ENCODE measurements at places on chromosomes 16 and 17.
A peak's percentile ranks its signal among the peaks of the same experiment; 100 is the strongest.

DNA sequence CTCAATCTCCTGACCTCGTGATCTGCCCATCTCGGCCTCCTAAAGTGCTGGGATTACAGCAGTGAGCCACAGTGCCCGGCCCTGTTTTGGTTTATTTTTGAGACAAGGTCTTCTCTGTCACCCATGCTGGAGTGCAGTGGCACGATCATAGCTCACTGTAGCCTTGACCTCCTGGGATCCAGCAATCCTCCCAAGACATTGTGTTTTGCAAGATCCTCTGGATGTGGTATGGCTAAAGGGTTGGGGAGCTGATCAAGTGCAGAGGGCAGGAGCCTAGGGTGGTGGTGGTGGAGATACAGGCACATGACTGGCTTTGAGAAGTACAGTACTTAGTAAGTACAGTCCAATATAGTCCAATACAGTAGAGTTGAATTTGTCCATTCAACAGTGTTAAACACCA, 16.6 kb upstream of the TNS4 start:
- no peak for DNase-seq

DNA sequence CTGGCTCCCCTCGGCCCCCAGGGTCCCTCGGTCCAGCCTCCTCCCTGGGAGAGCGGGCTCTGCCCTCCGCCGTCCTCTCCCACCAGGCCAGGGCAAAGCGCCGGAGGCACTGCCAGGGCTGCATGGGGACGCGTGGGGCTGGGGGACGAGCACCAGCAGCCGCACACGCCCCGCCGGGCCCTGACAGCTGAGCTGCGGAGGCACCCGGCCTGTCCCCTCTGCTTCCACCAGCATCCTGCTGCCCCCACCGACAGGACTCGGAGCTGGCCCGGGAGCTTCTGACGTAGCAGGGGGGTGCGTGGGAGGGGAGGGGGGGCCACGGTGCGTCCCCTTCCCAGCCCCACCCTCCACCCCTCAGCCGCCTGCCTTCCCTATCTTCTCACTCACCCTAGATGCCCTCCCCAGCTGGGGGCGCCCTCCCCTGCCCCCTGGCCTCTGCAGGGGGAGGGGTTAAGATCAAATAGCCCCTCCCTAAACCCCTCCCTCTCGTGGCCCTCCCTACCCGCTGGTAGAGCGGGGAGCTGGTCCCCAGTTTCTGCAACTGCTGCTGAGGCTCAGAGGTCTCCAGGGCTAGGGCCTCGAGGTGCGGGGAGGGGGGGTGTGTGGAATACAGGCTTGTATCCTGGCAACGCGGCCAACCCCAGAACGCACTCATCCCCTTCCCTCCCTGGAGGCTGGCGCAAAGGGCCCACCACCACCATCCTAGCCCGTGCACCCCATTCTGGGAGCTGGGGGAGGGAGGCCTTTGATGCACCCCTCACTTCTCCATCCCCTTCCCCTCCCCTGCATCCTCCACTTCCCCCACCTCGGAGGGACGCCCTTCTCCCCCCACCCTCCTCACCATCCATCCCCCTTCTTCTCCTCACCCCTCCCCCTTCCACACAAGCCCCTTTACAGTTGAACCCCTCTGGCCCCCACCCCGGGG, 1.0 kb downstream of the SRCIN1 start:
- no peak for DNase-seq

- DNase-seq = peak; percentile 35
Observed at GRCh38 chr17:75864448-75864871, 9.3 kb upstream of the WBP2 start.

- DNase-seq = no peak
Observed at GRCh38 chr17:14038206-14038605, 31.1 kb upstream of the COX10 start.

GRCh38 chr16:49800876-49801275, 55.0 kb downstream of the ZNF423 start:
- DNase-seq = no peak

- DNase-seq = no peak
Observed at GRCh38 chr16:57579361-57579665, 36.9 kb downstream of the ADGRG5 start.

DNA sequence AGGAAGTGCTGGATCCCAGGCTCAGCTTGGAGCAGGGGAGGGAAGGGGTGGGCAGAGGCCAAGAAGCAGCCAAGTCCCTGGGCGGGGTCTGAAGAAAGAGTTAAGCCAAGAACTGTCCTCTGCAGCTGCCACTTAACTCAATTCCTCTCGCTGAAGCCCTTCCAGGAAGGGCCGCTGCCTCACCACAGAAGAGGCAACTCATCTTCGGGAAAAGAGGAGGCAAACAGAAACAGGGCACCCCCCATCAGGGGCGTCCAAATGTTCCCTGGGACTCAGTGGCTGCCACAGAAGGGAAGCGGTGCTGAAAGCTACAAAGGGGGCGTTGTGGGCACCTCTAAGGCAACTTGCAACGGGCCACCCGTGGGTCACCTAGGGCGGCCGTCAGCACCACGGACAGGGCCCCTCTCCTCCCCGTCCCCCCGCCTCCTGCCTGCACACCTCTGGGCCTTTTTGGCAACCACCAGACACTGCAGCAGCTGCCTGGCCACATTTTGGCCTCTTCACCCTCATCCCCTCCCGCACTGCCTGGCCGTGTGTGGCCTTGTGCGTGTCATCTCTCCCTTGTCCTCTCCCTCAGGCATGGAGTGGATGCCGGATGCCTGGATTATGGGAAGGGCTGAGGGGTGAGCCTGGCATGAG, 2.5 kb downstream of the TLCD3B start:
- no peak for DNase-seq

DNA sequence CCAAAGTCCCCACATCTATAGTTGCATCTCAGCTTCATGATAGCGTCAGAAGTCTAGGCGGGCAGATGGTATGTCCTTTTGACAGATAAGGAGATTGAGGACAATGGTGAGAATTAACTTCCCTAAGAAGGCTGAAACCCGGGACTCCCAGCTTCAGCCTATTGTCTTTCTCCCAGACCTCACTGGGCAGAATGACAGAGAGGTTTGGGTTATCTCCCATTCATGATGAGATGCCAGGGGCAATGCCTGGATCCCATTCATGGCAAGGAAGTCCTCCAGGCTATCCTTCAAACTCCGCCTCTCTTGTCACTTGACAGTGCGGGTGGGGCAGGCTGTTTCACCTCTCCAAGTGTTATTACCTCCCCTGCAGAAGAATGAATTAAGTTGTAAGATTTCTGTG, 100.3 kb downstream of the IRX5 start:
- DNase-seq = no peak

- DNase-seq = peak; percentile 70
Observed at GRCh38 chr17:33049781-33050414, 58.3 kb downstream of the SPACA3 start.

DNA sequence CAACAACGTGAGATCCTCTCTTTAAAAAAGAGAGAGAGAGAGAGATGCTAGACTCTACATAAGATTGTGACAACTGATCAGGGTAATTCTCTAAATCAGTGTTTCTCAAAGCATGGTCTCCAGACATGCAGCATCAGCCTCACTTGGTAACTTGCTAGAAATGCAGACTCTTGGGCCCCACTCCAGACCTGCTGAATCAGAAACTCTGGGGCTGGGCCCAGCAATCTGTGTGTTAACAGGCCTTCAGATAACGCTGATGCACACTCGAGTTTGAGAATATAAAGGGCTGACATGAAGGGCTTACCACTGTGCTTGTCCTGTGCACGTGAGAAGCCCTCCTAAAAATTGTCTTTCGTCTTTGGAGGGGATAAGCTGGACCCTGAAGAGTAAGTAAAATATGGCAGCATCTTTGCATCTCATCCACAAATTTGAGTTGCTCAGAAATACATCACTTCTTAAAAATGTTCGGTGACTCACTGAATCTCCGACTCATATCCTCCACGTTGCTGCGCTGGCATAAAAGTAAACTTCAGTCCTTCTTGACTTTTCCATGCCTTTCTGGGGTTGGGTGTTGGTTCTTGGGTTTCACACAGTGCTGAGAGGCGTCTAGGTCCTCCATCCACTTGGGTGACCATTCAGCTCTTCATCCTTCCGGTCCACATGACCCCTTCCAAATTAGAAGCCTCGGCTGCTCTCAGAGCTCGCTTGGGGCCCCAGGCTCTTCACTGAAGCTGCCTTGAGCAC, 26.1 kb upstream of the KDM8 start:
- DNase-seq = peak; percentile 48

GRCh38 chr17:75115555-75115954, 5.8 kb downstream of the ARMC7 start:
- DNase-seq = no peak

DNA sequence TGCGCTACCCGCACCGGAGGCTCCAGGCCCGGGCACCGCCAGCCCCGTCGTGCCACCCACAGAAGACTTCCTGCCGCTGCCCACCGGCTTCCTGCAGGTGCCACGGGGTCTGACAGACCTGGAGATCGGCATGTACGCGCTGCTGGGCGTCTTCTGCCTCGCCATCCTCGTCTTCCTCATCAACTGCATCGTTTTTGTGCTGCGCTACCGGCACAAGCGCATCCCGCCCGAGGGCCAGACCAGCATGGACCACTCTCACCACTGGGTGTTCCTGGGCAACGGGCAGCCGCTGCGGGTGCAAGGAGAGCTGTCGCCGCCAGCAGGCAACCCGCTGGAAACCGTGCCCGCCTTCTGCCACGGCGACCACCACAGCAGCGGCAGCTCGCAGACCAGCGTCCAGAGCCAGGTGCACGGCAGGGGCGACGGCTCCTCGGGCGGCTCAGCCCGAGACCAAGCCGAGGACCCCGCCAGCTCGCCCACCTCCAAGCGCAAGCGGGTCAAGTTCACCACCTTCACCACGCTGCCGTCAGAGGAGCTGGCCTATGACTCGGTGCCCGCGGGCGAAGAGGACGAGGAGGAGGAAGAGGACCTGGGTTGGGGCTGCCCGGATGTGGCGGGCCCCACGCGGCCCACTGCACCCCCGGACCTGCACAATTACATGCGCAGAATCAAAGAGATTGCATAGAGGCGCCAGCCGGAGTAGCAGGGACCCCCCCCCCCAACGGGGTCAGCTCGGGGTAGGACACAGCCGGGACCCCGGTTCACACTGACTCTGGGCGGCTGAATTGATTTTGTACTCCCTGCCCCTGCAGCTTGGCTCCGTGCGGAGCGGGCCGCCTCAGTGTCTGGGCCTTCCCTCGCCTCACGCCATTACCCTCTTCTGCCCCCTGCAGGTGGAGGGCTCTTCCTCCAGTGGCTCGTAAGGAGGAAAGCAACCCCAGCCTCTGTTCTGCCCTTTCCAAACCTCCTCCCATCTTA, 58.5 kb downstream of the TMEM132E start:
- peak; percentile 89 for DNase-seq

GRCh38 chr16:10949424-10949970, 5.1 kb downstream of the CLEC16A start:
- DNase-seq = peak; percentile 74

DNA sequence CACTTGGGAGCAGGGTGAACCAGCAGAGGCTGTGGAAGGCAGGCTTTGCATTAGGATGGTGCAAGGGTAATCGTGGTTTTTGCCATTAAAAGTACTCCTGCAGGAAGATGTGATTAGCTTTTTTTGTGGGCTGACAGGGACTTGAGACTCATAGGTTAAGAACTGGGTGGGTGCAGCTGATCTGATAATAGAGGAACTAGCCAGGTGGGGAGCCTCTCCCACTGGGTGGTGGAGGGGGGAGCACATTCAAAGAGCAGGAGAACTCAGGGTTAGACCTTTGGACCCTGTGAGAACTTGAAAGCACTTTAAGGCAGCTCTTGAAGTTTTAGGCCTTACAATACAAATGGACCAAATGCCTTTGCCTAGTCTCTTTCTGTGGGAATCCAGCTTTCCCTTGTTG, 32.4 kb downstream of the CCL4 start:
- DNase-seq = no peak

- DNase-seq = no peak
Observed at GRCh38 chr16:50634090-50634489, 47.0 kb downstream of the SNX20 start.
